ENCODE measurements at places on chromosomes 4 and X.
A peak's percentile ranks its signal among the peaks of the same experiment; 100 is the strongest.

DNA sequence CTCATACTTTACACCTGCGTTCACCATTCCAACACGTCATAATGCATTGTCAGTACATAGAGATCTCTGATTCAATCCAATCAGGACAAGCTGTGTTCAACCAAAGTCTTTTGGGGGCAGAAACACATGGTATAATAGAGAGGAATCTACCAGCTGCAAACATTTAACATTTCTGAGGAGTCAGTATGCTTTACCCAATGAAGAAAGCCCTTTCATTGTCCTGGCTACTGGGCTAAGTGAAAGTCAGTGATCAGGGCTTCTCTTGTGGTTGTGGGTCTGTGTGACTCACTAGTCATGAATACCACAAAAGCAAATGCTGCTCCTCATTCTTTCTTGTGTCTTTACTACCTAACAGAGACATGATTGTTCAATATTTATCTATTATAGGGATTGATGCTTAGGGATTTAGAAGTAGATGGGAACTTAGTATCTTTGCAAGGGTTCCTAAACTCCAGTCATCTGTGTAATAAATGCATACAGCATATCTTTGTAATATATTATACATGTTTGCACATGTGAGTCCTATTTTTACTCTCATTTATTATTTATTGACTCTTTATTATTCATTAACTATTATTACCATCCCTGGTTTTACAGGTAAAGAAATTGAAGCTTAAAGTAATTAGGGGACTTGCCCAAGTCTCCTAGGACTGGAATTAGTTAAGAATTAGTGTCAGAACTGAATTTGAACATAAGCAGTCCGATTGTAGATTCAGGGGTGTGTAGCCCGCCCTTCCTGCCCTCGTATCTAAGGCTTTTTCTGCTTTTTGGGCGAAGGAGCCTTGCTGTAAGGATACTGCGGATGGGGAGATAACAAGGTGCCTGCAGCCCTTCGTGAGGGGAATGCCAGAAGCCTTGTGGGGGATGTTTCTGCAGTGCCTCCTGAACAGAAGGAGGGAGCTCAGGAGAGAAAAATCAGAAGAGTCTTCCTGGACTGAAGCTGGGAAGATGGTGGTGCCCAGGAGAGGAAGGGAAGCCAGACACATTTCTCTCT is 353.1 kb upstream of the BOD1L1 start:
- no peak for DNase-seq

- no peak for DNase-seq
Observed at GRCh38 chr4:37389366-37389765, 144.8 kb downstream of the NWD2 start.

DNA sequence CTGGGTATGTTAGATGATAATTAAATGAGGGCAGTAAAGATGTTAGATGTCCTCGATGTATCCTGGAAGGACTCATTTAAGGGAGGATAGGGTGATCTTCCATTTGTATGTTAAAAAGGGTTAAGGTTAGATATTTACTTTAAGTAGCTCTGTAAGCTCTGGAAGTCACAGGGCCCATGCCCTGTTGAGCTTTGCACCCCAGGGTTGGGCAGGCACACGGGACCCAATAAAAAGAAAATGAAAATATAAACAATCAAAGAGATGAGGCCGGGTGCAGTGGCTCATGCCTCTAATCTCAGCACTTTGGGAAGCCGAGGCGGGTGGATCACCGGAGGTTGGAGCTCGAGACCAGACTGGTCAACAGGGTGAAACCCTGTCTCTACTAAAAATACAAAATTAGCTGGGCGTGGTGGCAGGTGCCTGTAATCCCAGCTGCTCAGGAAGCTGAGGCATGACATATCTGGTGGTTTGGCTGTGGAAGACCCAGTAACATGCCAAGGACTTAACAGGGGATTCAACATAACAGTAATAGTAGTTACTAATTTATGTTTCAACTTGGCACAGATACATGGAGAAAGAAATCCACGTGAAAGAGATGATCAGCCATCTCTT is 16.9 kb upstream of the PHEX start:
- DNase-seq, result no peak

GRCh38 chrX:56385336-56385735 is 153.2 kb downstream of the KLF8 start:
- no peak for DNase-seq

DNA sequence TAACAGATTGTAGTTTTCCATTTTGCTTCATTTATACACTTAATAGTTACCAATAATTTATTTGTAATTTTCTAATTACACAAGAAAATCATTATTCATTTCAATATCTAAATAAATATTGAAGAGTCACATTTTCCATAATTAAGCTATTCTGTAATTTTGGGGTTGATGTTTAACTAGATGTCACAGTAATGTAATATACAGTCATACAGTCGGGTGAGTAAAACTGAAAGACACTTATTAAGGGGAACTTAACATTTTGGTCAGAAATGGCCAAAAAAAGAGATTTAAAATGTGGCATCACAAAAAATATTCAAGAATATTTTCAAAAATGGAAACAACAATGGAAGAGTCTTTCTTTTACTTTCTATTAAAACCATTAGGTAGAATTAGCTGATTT is 1080.3 kb downstream of the ARAP2 start:
- DNase-seq, result no peak

- DNase-seq, result peak; percentile 42
Observed at GRCh38 chr4:1026115-1026514, 14.7 kb downstream of the FGFRL1 start.

DNA sequence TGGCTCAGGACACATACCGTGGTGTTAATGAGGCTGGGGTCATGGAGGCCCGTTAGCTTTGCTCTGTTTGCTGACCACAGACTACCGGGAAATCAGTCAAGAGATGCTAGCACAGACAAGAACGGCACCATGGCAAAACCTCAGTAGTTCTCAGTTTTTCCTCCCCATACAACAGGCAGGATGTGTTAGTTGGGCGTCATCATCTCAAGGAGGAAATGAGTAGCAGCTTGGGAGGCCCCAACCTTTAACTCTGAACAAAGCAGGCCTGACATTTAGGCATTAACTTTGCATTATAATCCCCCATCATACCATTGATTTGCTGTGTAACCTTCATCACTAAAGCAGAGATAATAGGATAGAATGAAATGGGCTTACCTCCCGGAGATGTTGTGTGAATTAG is 714.2 kb downstream of the RPA4 start:
- DNase-seq, result peak; percentile 43

All from stimulated activated CD4-positive, alpha-beta T cell treated with anti-CD3 and anti-CD28 coated beads, Interleukin-1b, Interleukin-23, amount 100 ng/mL, for 48 hours (primary cell).